GM18507 (cell line): ENCODE measurements at places on chromosomes 1 and 21.

- no peak for DNase-seq
Measured at GRCh38 chr21:36825658-36826057, 126.7 kb downstream of the SIM2 start.

DNA sequence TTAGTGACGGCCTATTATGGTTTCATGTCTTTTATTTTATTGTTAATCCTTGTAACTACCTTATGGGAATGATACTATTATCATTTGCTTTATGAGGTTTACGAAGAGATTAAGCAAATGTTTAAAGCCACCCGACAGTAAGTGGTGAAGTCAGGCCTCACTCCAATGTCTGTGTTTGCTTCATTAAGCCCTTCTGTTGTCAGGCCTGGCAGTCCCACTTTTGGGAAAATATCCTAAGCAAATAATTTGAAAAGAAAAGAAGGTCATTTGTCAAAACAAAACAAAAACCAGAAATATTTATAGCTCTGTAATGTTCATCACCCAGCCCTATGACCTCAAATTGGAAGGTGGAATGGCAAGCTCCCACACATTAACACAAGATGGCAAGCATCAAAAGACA lies 40.7 kb upstream of the USP24 start:
- no peak for DNase-seq

DNA sequence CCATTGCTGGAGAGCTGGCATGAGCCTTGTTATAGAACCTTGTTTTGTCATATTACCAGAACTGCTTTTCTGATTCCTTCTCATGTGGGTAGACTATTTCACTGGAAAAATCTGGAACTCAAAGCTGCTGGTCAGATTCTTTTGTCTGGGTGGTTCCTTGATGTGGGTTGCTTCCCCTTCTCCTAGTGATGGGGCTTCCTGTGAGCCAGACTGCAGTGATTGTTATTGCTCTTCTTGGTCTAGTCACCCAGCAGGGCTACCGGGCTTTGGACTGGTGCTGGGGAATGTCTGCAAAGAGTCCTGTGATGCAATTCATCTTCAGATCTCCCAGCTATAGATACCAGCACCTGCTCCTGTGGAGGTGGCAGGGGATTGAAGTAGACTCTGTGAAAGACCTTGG lies 59.4 kb downstream of the GPR137B start:
- no peak for DNase-seq

DNA sequence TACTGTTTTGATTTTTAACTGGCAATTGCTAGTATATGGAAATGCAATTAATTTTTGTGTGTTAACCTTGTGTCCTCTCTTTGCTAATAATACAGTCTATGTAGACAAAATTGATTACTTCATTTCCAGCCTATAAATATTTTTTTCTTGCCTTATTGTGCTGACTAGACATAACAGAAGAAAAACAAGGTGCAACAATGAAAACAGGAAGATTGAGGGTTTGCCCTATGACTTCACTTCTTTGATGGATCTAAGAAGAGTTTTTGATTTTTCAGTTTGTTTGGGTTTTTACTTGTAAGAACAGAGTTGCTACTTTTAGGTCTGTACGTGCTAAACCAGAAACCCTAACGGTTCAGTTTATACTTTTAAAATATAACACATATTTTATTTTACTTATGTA lies 8.5 kb upstream of the CNIH4 start:
- no peak for DNase-seq

- no peak for DNase-seq
Measured at GRCh38 chr1:224579526-224579925, 36.6 kb upstream of the CNIH3 start.

DNA sequence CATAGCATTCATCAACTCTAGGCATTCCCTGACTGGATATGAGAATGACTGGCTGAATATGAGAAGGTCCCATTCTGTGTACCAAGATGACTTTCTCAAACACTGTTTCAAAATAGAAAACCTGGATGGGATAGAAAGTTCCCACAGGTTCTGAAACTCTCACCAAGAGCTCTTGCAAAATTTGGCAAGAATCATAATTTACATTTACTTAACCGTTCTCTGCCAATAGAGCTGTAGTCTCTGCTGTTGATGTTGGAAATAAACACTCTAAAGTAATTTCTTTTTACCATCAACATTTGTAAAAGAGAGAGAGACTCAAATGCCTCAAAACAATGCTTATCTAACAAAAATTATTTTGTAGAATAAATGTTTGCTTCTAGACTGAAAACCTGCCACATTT lies 221.1 kb downstream of the LMO4 start:
- no peak for DNase-seq

- DNase-seq: no peak
Measured at GRCh38 chr1:181135815-181136737, 47.6 kb downstream of the IER5 start.

DNA sequence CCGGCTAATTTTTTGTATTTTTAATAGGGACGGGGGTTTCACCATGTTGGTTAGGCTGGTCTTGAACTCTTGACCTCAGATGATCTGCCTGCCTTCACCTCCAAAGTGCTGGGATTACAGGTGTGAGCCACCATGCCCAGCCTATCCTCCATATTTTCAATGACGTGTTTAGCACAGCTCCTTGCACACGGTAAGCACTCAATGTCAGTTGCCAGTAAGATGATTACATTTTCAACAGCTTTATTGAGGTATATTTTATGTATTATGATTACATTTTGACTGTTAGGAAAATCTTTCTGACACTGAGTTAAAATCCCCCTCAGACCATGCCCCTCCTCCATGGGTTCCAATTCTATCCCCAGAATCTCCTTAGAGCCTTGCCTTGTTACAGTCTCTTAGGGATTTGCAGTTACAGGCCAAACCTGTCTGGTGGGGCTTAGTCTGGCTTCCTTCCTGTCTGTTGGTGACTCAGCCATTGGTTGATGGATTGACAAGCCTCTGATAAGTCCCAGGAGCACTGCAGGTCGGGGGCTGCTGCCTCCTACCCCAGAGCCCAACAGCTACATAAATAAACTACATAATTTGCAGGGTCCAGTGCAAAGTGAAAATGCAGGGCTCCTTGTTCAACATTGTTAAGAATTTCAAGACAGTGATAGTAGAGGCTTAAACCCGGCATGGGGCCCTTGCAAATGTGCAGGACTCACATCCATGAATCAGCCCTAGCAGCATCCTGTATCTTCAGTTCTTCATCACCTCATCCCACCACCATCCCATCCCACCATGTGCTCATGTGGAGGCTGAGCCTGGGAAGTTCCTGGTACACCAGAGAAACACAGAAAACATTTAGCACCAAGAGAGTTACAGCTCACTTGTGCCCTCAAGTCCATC lies 23.4 kb downstream of the COA7 start:
- DNase-seq: no peak

DNA sequence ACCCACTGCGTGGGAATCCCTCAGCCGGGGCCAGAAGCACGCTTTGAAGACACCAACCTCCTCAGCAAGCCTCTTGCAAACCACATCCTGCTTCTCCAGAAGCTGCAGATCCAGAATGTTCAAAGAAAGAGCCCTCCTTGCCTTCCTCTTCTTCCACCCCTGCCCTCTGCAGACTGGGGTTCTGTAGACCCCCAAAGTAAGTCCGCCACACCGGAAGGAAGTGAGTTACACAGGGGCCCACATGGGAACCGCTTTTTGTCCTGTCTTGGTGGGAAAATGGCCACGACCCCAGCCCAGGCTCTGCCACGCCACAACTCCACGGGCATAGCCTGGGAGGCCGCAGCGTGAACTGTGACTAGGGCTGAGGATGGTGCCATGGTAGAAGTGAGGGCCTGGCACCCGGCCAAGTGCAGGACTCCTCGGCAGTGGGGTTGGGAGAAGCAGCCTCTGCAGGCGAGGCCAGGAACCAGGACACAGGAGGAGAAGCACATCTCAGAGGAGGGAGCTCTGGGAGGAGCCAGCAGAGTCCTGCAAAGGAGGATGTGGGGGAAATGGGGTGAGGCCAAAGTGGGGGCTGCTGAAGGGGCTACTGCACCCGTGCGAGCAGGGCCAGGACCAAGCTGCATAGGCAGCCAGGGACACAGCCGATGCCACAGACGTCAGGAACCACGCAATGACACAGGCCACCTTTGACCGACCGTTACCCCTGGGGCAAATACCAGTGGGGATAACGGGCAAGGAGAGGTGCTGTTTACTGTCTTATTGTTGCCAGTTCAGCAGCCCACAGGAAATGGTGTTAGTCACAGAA lies 30.9 kb downstream of the PDE9A start:
- no peak for DNase-seq

DNA sequence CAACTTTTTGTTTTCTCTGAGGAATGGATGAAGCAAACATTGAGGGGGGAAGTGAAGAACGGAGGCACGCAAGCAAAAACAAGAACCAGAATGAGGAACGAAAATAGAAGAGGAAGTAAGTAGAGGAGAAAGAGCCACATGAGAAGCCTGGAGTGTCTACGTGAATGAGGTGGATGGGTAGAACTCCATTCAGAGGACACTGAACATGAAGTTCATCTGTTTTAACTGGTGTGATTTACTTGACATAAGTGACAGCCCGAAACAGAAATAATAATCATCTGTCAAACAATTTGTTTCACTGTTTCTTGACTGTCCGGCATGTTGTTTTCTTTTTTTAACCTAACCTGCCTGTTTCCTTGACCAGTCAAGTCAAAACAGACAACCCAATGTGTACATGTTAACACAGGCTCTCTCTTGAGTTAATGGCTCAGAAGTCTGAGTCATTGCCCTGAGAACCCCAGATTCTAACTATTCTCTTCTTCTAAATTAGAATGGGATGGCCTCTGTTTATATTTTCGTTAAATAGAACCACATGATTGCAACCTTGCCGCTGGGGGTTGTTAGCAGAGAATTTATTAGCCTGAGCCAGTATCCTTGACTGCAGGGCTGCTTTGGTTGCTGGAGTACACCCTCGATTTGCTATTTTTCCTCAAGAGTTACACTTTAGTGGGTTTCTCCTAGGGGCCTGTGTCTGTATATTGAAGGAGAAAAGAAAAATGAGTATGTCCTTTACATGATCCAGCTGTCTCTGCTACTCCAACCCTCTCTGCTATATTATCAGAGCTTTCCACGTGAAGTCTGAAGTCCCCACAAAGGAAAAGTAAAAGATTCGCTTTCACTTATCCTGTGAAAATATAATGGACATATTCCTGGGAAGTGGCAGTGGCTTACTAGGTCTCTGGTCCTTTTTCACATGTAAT lies 151.7 kb downstream of the ZC3H11B start:
- DNase-seq: no peak

DNA sequence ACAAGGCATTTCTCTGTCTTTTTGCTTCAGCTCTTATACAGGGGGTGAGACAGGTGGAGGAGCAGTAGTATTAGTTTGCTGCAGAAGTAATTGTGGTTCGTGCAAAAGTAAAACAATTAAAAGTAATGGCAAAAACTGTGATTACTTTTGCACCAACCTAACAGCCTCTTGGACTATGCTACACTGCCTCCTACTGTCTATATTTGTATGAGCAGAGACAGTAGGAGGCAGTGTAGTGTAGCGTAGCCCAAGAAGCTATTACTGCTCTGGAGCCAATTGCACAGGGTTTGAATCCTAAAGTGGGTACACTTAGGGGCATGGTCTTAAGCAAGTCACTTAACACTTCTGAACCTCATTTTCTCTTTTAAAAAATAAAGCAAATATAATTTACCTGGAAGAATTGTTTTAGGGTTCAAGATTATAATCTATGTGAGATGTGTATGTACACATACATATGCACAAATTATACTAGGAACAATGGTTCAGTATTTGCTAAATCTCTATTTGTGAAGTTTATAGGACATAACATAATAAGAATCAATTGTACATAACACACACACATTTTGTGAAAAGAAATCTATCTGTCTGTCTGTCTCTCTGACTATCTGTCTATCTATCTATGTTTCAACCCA lies 103.8 kb downstream of the BRINP3 start:
- no peak for DNase-seq

DNA sequence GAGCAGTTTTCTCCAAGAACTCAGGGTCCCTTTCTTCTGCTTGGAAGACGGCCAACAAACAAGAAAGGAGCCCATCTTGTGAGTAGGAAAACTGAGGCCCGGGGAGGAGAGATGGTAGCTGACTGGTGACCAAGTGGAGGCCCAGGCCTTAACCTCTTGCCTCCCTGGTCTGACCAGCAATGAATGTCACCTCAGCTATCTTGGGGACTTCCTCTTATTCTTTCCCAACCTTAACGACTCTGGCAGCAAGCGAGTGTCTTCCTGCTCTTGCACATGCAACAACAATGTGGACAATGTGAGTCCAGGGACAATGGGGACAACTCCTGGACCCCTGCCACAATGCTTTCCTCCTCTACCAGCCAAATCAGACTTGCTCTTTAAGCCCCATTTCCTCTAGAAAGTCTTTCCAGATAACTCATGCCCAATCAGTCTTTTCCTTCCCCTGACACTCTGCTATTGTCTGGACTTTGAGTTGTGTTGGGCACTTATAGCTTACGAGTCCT lies 12.6 kb downstream of the HSPG2 start:
- DNase-seq: no peak

GRCh38 chr21:8991088-8991907 lies 1530.1 kb upstream of the TPTE start:
- no peak for DNase-seq

DNA sequence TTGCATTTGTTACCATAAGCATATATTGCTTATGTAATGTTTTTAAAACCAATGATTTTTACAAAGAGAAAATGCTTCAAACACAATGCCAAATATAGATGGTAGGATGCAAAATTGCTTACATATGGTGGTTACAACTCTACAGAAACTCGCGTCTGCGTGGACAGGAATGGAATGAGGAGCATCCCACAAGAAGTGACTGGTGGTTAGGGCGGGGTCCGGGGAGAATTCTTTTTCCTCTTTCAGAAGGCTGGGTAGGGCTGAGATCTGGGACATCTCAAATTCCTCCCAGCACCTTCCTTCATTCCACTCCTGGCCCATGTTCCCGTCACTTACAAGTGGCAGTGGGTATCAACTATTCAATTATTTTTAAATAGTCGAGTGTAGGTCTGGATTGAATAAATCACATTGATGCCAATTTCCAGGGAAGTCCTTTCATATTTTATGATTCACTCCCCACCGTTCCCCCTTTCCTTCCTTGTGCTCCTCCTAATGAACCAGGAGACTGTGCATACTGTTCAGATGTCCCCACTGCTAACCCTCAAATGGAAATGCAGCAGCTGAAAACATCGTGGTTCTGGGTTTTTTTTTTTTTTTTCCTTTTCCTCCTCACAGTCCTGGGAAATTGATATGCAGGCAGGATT lies 174.5 kb upstream of the POU3F1 start:
- no peak for DNase-seq

- no peak for DNase-seq
Measured at GRCh38 chr1:178362747-178363146, 134.0 kb downstream of the CLEC20A start.

- no peak for DNase-seq
Measured at GRCh38 chr1:5577255-5578040, 414.8 kb downstream of the NPHP4 start.

DNA sequence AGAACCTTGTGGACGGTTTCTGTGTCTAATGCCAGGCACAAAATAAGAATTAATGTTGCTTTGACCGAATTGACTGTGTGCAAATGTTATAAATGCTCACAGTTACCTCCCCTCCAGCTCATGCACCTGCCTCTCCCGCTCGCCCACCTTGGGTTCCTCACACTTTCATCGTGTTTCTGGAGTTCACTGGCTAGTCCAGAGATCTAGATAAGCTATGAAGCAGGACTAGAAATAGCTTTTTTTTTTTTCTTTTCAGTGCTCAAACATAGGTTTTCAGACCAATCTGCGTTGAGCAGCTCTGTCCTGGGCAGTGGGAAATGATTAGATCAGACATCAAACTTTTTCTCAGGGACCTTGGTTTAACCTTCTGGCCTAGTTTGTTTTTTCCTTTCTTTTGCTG lies 11.1 kb downstream of the TENT5C start:
- DNase-seq: no peak

- no peak for DNase-seq
Measured at GRCh38 chr21:16519644-16520043, 789.9 kb downstream of the USP25 start.
